ENCODE measurements at places on chromosomes 2 and 18.
A peak's percentile ranks its signal among the peaks of the same experiment; 100 is the strongest.

- DNase-seq, result no peak
Measured at GRCh38 chr2:74149247-74149525, 1.5 kb upstream of the BOLA3 start.

DNA sequence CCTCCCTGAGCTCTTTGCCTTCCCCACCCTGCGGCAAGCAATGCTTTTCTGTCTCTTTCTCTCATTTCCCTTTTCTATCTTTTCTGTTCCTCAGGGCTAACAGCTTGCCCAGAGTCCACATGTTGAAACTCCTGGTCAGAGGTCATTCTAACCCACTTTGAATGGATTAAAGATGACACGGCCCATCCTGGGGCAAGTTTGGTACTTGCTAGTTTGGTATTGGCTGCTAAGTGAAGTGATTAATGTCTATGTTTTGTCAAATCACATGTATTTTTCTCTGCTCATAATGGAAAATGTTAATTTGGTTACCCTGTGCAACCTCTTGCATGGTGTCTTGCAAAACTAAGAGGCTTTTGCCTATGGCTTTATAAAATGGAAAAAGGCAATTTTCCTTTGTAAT lies 960.2 kb downstream of the CNTNAP5 start:
- no peak for DNase-seq

DNA sequence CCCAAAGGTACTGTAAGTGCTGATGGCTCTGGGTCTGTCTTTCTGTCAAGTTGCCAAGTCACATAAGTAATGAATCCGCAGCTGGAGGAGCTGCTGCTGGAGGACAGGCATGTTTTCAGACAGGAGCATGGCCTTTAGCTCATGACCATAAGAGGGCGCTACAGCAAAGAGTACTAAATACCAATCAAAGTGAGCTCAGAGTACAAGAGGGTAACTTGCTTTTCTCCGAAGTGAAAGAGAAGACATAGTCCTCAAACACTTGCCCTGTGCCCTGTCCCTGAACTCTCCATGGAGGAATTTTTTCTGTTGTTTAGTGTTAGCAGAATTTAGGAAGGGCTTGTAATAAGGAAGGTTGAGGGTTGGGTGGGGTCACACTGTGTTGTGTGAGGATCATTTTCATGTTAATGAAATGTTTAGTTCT lies 58.0 kb upstream of the EML6 start:
- DNase-seq, result no peak

DNA sequence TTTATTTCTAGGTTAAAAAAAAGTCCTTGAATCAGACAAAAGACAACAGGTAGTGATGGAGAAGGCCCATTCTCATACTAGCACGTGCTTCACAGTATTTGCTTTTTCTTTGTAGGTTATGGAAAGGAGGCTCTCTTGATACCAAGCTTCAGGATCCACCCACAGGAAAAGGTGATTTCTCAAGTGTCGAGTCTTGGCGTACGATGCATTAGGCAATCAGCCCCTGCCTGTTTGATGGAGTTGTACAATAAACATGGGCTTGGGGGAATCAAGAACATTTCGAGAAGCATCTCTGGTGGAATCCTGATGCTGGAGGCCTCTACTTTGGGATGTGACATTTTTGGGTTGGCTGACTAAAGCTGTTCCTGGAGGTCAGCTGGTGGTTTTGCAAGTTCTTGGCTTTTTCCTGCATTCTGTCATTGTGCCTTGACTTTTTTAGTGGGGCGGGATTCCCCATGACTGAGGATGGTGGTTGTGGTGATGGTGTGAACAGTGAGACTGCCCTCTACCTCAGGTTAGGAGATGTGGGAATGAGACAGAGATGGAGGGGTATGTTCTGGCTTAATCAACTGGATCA lies 231.5 kb upstream of the SPRED2 start:
- no peak for DNase-seq

DNA sequence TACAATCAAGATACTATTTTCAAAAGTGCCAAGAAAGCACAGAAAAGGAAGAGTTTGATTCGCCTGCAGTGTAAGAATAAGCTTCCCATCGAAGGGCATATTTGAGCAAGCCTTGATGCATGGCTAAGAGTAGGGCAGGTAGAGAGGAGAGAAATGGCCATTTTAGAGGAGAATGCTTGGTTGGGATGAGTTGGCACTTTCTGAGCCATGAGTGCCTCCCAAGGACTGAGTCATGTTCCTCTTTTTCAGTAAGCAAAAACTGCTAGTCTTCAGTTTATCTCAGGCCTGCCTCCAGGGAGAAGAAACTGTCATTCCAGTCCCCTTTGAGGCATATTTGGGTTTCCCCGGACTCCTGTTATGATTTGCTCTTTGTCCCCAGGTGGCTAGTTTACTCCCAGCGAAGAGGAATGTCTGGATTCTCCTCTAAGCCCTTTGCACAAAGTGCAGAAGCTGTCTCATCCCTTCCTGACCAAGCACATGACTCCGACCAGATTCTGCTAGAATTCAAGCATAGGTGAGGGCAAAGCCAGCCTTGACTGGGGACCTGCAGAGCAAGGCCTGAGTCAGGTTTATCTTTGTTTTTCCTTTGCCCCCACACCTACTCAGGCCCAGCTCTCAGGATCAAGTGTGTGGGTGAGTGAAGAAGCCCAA lies 115.2 kb downstream of the TTC32 start:
- no peak for DNase-seq

DNA sequence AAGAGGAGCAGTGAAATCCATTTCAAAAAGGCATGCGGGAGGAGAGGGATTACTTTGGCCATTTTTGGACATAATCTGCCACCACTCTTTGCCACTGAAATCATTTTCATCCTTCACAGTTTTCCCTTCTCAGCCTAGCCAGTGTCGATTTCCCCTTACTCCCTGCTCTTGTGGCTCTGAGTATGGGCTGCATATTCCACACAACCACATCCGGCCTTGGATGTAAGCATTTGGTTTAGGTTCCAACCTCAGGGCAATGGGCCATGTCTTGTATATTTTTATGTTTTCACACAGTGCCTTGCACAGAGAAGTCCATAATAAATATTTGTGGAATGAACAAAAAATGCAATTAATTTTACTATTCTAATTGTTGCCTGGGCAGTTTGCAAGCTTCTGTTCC lies 7.7 kb upstream of the SERPINE2 start:
- no peak for DNase-seq

DNA sequence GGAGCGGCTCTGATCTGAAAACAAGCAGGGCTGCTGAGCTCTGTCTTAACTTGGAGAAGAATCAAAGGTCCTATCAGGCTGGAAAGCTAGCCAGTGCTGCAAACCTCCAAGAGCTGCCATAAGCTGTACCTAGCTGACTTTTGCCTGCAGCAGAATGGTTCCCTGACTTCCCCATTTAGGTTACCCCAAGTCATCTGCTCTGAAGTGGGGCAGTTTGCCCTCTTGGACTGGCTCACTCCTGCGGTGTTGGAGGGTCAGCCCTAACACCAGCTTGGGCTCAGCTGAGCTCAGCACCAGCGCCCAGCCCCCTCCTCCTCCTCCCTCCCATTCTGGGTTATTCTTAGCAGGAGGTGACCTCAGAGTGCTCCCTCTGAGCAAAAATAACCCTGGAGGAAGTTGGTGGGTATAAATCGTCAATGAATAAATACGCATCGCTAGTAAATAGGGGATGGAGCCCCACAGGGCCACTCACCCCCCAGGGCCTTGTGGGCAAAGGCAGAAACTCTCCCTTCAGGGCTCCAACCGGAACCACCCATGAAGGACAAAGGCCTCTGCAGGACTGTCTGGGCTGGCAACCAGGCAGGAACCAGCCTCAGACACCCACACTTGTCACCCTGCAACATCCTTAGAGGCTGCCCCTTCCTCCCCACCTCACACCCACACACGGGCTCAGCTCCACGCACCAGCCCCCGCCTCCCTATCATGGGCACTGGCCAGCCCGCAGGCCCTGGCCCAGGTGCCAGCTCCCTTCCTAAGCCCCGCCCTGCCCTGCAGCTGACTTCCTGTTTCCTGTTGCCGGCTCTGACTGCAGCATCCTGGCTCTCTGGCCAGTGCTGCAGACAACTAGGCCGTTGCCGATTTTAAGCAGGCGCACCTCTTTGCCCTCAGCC lies 46.9 kb downstream of the DNMT3A start:
- peak; percentile 80 for DNase-seq

GRCh38 chr2:70141212-70141901 lies 49.5 kb downstream of the C2orf42 start:
- peak; percentile 86 for DNase-seq

GRCh38 chr2:40108851-40109250 lies 329.8 kb upstream of the THUMPD2 start:
- DNase-seq, result no peak

DNA sequence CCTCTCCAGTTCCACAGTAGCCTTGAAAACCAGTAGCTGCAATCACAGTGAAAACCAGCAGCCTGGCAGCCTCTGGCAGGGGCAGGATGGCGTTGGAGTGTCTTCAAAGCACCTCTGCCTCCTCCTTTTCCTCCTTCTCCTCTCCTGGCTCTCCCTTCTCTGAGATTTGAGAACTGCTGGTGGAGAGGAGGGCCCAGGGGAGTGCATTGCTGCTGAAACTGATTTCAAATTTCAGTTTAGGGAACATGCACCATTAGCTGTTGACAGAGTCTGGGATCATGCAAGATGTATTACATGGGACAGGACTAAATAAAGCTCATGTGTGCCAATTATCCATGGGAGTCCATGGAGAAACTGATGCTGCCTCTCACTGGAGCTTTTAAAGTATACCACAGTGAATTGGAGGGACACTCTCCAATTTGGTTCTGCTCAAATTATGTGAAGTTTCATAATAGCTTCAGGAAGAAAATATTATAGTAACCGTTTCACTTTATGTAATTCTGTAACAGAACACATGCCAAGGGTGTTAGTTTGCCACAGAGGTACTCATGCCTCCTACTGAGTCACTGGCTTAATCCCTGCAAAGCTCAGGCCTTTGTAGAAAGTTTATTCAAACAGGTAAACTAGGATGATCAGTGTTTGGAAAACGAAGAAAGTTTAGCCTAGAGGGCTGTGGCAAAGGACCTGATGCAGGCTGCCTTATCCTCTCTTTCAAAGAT lies 146.1 kb downstream of the PRPF40A start:
- DNase-seq, result no peak

- DNase-seq, result no peak
Measured at GRCh38 chr18:22065311-22065710, 104.1 kb upstream of the GATA6 start.

DNA sequence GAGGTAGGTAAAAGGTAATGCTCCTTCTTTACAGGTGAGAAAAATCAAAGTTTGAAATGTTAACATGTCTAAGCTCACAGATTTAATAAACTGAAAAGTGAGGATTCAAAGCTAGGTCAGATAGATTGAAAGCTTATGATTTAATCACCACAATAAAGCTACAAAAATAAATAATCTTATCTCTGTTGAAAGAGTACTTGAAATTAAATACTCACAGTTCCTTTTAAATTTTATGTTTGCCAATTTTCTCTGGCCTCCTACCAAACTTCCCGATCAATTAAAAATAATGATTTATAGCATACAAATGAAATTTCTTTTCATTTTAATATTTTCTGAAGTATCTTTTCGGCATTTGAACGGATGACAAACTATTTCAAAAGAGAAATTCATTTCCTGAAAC lies 77.3 kb downstream of the GAREM1 start:
- DNase-seq, result no peak

DNA sequence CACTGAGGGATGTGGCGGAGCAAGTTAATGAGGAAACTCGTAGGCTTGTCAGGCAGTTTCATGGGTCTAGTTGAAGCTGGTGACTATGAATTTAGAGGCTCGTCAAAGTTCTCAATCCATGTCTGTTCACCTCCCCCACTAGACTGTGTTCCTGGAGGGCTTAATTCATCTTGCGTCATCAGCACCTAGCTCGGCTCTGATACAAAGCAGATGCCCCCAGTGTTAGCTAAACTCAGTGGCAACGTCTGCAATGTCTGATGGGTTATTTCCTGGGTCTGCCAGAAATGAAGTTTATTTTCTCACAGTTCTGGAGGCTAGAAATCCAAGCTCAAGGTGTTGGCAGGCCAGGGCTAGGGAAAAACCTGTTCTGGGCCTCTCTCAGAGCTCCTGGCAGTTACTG lies 140.6 kb downstream of the PID1 start:
- no peak for DNase-seq
